ENCODE measurements at places on chromosomes 6 and 20.

DNA sequence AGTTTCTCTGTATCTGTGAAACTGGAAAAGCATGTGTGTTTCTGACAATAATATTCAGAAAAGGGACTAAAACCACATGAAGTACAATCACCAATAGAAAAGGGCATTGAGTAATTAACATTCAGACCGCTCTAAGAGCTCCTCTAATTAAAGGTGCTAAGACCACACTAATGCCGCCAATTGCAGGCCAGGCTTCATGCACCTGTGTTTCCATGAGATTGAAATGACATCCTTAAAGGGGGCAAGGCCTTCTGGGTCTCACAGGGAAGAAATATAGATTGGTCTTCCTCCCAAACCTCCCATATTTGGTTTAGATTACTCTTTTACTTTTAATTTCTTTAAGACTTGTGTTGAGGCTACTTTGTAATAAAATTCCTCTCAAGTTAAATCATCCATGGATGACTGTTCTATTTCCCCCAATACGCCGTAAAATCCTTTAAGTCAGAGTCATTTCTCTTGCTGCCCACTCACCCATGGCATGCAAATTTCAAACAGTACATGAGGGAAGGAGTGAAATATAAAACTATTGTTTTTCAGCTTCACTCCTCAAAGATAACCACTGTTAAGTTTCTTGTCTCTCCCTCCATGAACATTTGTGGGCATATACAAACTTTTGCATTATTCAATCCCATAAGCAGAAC, 110.6 kb downstream of the UBE3D start:
- no peaks in the 10 kb centered on the region for H3K27me3 ChIP-seq
- H3K36me3 ChIP-seq, result no peaks in the 10 kb centered on the region
- H3K4me3 ChIP-seq, result no peak overlapping the region

GRCh38 chr6:151914484-151914883, 107.0 kb downstream of the ESR1 start:
- no peaks in the 10 kb centered on the region for H3K36me3 ChIP-seq
- no peak overlapping the region for H3K4me3 ChIP-seq
- H3K4me1 ChIP-seq, result no peaks in the 10 kb centered on the region
- DNase-seq, result no peak
- no peak overlapping the region for H3K27ac ChIP-seq

GRCh38 chr20:41572010-41572572, 46.1 kb downstream of the CHD6 start:
- no peaks in the 10 kb centered on the region for H3K27me3 ChIP-seq
- no peaks in the 10 kb centered on the region for H3K36me3 ChIP-seq
- DNase-seq, result no peak

DNA sequence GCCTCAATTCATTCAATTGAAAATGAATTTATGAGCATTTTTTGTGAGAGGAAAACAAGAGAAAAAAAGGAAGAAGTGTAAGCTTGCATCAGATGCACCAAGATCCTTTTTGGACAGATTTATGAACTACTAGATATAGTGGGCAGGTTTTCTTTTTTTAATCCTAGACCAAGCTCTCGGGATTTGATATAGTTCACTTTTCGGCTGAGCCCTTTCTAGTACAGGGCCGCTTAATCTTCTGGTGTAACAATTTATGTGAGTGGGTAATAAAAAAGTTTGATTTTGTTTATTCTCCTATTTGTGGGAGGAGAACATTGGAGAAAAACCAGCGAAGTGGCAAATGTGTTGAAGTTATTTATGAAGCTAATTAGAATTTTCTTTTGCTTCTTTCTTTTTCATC, 538.0 kb downstream of the UTRN start:
- H3K36me3 ChIP-seq, result no peaks in the 10 kb centered on the region

GRCh38 chr6:153044295-153044694, 41.8 kb upstream of the MTRF1L start:
- no peak overlapping the region for H3K4me3 ChIP-seq
- H3K4me1 ChIP-seq, result no peaks in the 10 kb centered on the region
- H3K27ac ChIP-seq, result no peak overlapping the region
- no peaks in the 10 kb centered on the region for H3K27me3 ChIP-seq
- DNase-seq, result no peak
- no peaks in the 10 kb centered on the region for H3K36me3 ChIP-seq

GRCh38 chr6:157873735-157874344, 50.8 kb downstream of the SNX9 start:
- no peak overlapping the region for H3K27ac ChIP-seq
- H3K4me1 ChIP-seq, result no peaks in the 10 kb centered on the region
- DNase-seq, result peak; percentile 49
- no peaks in the 10 kb centered on the region for H3K36me3 ChIP-seq
- H3K27me3 ChIP-seq, result no peaks in the 10 kb centered on the region

GRCh38 chr6:52576392-52577021, 353 bp downstream of the TRAM2 start:
- peaks cover 11% of the 10 kb centered on the region for H3K4me1 ChIP-seq
- DNase-seq, result peak; percentile 75
- H3K27ac ChIP-seq, result peak overlapping the region; percentile 48
- H3K27me3 ChIP-seq, result no peaks in the 10 kb centered on the region
- H3K36me3 ChIP-seq, result no peaks in the 10 kb centered on the region

DNA sequence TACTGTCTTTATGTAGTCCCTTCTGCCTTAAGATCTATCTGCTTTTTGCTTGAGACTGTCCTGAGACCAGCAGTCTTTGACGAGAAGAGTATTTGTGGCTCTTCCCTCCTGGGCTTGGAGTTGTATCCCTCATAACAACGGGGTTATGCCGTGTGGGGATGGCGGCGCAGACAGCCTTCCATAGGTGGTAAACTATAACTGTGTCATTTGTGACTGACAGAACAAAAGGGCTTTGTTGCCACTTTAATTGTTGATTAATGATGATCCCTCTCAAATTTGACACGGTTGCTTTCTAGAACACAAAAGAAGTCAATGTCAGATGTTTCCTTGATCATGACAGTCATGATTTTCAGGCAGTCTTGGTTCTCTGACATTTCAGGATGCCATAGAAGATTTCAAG, 196.6 kb downstream of the JARID2 start:
- H3K27ac ChIP-seq, result peak overlapping the region; percentile 16
- H3K27me3 ChIP-seq, result no peaks in the 10 kb centered on the region
- H3K36me3 ChIP-seq, result no peaks in the 10 kb centered on the region
- no peak overlapping the region for H3K4me3 ChIP-seq
- peaks cover 13% of the 10 kb centered on the region for H3K4me1 ChIP-seq
- no peak for DNase-seq

DNA sequence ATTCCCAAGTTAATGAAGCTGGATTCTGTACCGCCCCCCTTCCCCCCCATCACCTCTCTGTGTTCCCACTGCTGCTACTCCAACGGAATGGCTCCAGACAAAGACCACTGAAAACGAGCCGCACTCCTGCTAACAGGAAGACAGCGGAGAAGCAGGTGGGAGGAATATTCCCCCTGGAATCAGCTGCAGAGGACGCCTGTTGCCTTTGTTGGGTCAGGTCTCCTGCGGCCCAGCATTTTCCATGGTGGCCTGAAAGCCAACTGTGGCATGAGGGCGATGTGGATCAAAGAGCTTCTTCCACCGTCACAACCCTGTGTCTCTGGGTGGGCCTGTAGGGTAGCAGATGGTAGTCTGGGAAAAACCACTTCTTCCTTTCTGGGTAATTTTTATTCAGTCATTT, 16.8 kb downstream of the AAR2 start:
- H3K27ac ChIP-seq, result no peak overlapping the region
- no peaks in the 10 kb centered on the region for H3K4me1 ChIP-seq
- H3K36me3 ChIP-seq, result no peaks in the 10 kb centered on the region
- no peak for DNase-seq
- H3K4me3 ChIP-seq, result no peak overlapping the region
- no peaks in the 10 kb centered on the region for H3K27me3 ChIP-seq

DNA sequence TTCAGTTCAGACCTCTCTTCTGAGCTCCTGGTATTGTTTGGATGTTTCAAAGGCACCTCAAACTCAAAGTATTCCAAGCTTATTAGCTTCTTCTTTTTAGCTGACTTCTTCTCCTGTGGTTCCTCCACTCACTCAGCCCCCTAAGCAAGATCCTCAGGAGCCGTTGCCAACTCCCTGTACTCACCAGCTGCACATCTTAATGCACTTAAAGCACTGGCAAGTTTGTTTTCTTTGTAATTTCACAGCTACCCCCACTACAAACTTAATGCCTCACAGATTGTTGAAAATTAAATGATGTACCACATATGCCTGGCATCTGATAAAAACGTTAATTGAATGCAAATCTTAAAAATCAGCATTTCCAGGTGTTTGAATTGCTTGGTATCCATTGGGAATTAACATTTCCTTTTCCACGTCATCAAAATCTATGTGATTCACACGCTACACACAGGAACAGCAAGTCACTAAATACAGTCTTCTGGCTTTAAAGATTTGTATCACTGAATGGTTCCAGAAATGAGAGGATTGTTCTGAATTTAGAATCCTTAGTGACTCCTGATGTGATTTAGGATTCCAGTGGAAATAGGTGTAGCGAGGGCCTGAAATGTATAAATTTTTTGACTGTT, 24.5 kb downstream of the CALHM6 start:
- H3K4me3 ChIP-seq, result no peak overlapping the region
- DNase-seq, result no peak
- H3K27me3 ChIP-seq, result no peaks in the 10 kb centered on the region
- H3K27ac ChIP-seq, result no peak overlapping the region

GRCh38 chr20:22794200-22794599, 209.8 kb upstream of the FOXA2 start:
- DNase-seq, result no peak
- H3K36me3 ChIP-seq, result no peaks in the 10 kb centered on the region
- no peak overlapping the region for H3K4me3 ChIP-seq

DNA sequence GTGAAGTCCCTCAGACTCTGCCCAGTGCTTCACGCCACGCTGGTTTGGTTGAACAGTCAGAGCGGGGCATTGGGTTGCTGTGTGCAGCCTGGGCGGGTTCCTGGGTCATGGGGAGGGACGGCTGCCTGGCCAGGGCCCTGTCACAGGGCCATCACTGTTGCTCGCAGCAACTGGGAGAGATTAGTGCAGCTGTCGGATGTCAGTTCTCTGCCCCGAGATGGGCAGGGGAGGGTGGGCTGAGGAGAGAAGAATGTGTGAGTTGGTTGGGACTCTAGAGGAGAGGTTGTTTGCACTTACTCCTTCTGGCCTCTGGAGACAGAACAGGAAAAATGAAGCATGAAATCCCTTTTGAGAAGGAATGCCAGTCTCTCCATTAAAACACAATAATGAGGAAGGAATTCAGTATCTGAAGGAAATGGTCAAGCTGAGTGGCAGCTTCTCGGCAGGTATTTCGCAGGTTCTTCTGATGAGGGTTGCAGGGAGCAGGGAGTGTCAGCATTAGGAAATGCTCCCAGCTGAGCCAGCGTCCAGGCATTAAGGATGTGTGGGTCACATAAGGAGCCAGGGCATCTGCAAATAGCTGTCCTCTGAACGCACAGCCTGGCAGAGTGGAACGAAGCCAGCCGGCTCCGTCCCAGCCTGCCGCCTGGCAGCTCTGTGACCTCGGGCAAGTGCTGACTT, 95.9 kb downstream of the SSR1 start:
- H3K4me3 ChIP-seq, result no peak overlapping the region
- H3K36me3 ChIP-seq, result no peaks in the 10 kb centered on the region
- H3K27me3 ChIP-seq, result no peaks in the 10 kb centered on the region
- peaks cover 20% of the 10 kb centered on the region for H3K4me1 ChIP-seq
- no peak for DNase-seq
- no peak overlapping the region for H3K27ac ChIP-seq

GRCh38 chr20:47368301-47368700, 11.8 kb upstream of the ZMYND8 start:
- no peaks in the 10 kb centered on the region for H3K27me3 ChIP-seq
- DNase-seq, result no peak
- no peak overlapping the region for H3K27ac ChIP-seq
- no peaks in the 10 kb centered on the region for H3K36me3 ChIP-seq

- no peaks in the 10 kb centered on the region for H3K36me3 ChIP-seq
- no peak overlapping the region for H3K27ac ChIP-seq
- no peaks in the 10 kb centered on the region for H3K27me3 ChIP-seq
- DNase-seq, result no peak
Measured at GRCh38 chr6:35706468-35706867, 17.8 kb upstream of the FKBP5 start.

DNA sequence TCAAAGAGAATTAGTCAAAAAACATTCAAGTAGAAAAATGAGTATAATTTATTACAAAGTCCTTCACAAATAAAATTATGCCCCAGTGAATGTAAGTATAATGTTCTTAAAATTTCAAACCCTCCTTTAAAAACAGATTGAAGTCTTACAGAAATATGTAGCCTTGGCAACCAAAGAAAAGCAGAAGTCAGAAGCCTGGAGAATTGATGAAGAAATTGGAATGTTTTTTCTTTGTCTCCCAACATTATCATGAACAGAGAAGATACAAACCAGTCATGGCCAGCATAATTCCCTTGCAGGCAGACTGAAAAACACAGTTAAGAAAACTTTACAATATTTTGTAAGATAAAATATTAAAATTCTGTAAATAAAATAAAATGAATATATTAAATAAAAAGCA, 221.9 kb downstream of the TBC1D32 start:
- no peak overlapping the region for H3K4me3 ChIP-seq
- no peaks in the 10 kb centered on the region for H3K36me3 ChIP-seq
- no peak overlapping the region for H3K27ac ChIP-seq
- H3K4me1 ChIP-seq, result no peaks in the 10 kb centered on the region
- no peaks in the 10 kb centered on the region for H3K27me3 ChIP-seq

GRCh38 chr6:132084811-132085509, 133.8 kb upstream of the CCN2 start:
- no peak for DNase-seq
- peak overlapping the region; percentile 4 for H3K4me3 ChIP-seq
- no peaks in the 10 kb centered on the region for H3K36me3 ChIP-seq
- H3K27me3 ChIP-seq, result no peaks in the 10 kb centered on the region

GRCh38 chr20:9884666-9885065, 45.8 kb upstream of the PAK5 start:
- H3K27me3 ChIP-seq, result no peaks in the 10 kb centered on the region
- no peaks in the 10 kb centered on the region for H3K36me3 ChIP-seq

DNA sequence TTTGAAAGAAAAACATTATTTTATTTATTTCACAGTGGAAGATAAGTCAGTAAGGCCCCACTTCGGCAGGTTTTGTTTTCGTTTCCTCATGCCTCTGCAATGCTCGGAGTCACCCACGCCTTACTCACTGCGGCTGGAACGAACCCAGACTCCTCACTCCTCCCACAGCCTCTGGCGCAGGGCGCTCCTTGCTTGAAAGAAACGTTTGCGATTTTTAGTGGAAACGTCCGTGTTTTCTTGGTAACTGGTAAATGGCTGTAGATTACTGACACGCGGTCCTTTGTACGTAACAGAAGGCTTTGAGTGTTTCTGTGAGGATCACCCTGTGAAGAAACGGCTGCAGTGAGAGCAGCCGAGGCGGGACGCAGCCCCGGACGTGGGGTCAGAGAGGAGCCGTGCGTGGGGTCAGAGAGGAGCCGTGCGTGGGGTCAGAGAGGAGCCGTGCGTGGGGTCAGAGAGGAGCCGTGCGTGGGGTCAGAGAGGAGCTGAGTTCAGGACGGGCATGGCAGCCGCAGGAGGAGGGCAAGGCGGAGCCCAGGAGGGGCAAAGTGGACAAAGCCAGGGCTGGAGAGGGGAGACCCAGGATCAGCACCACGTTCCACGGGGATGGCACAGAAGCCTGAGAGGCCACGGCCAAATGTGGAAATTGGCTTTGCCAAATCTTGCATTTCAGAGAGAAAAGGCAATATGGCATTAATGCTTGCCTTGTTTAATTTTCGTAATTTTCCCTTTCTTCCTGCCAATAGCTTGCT, 198.6 kb upstream of the THBS2 start:
- DNase-seq, result peak; percentile 95
- no peaks in the 10 kb centered on the region for H3K27me3 ChIP-seq
- peaks cover 23% of the 10 kb centered on the region for H3K4me1 ChIP-seq
- H3K27ac ChIP-seq, result peak overlapping the region; percentile 93
- H3K4me3 ChIP-seq, result peak overlapping the region; percentile 27

- no peak overlapping the region for H3K4me3 ChIP-seq
- H3K27me3 ChIP-seq, result no peaks in the 10 kb centered on the region
- H3K4me1 ChIP-seq, result peaks cover 28% of the 10 kb centered on the region
- no peak for DNase-seq
- H3K36me3 ChIP-seq, result no peaks in the 10 kb centered on the region
- no peak overlapping the region for H3K27ac ChIP-seq
Measured at GRCh38 chr20:44696315-44696714, 18.9 kb upstream of the CCN5 start.
